ENCODE measurements at places on chromosomes 3 and 15.

- DNase-seq = no peak
Measured at GRCh38 chr15:69021895-69022294, 7.4 kb downstream of the NOX5 start.

GRCh38 chr3:45092132-45093031 lies 53.8 kb downstream of the CDCP1 start:
- no peak for DNase-seq

- DNase-seq = no peak
Measured at GRCh38 chr15:99132634-99133287, 27.9 kb downstream of the SYNM start.

DNA sequence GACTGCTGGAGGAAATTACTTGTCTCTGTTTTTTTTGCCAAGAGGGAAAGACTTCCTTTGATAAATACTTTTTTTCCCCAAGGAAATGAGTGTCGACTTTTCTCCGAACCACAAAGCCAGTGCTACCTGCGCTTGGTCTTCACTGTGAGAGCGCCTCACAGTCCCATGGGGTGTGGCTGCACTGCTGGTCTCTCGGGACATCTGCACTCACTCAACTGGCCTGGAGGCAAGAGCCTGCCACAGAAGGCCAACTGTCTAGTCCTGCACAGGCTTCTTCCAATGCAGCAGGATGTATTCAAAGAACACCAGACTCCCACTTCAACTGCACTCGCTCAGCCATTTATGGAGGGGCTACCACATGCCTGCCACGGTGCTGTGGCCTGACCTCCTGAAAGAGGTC lies 40.6 kb upstream of the CGNL1 start:
- DNase-seq = no peak

GRCh38 chr3:120693439-120694171 lies 11.6 kb upstream of the HGD start:
- no peak for DNase-seq

- DNase-seq = no peak
Measured at GRCh38 chr3:47054412-47054811, 74.9 kb downstream of the NBEAL2 start.

DNA sequence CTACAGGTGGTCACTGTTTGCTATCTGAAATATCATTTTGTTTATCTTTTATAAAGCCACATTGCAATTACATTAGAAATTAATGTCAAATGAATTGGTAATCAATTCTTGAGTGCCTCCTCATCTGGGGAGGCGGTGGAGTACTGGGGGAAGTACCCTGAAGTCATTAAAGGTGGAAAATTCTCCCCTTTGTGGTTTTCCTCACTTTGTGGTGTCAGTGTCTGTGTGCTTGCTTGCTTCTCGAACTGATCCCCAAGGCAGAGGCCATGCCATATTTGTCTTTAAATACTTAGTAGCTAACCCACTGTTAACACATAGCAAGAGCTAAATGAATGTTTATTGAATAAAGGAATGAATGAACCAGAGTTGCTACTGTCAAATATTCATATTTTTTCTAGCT lies 40.5 kb upstream of the CCK start:
- no peak for DNase-seq

DNA sequence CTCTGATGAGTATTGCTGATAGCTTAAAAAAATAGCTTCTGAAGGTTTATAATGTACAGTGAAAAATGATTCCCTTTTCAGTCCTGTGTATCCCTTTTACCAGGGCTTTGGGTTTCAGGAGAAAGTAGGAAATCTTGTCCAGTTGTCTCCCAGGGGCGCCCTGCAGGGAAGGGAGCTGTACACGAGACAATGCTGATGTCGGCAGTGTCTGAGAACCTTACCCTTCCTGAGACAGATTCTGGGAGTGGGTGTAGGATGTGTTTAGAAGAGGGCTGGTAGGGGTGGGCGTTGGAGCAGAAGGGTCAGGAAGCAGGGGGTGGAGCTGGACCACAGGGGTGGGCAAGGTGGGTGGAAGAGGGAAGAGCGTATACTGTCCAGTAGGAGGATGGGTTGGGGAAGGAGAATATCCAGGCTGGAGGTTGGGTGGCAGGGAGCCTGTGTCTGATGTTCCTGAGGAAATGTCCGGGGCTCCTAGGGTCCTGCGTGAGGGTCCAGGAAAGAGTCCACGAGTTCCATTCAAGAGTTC lies 5.6 kb downstream of the THPO start:
- DNase-seq = no peak

DNA sequence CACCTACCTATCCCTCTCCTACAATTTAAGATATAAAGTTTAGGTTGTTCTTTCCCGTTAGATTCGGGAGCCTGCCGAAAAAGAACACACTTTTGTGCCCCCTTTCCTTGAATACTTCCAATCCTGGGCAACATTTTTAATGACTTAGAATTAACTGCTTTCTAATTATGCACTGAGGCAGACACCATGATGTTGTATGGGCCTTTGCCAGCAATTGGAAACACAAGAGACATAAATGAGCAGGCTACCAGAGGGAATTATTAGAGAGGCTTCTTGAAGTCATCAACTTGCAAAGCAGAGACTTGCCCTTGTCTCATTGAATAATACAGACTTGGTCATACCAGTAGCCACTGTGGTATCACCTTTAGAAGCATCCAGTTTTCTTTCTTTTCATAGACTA lies 96.8 kb downstream of the CDIN1 start:
- no peak for DNase-seq

- DNase-seq = no peak
Measured at GRCh38 chr15:84741121-84741520, 7.3 kb upstream of the ZNF592 start.

DNA sequence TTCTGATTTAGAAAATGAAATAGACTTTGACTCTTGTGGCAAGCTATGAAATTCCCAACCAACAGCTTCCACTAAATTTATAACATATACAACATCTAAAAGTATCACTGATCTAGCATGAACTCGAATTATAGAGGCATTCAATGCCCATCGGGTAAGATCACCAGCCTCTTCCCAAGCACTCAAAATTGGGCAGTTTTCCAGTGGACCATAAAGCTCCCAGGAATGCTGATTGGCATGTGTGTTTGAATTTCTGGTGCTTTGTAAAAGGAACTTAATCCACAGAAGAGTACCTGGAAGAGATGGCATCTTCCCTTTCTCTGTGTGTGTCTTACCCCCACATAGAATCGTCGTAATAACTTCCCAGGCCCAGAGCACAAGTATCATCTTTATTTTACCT lies 10.0 kb downstream of the LRTM1 start:
- DNase-seq = no peak

DNA sequence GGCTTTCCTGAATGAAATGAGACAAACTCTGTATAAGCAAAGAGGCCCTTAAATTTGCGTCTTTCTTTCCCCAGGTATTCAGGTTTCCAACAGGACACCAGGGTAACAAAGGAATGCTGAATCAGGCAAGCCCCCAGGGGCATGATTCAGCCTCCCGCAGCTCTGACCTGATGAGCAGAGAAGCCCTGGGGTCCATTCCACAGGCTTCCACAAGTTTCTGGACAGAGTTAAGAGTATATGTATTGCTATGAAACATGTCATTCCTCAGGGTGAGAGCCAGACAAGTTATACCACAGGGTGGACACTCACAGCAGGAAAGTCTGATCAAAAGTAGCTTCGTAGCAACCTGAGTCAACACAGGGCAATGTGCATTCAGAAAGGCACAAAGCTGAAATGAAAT lies 68.1 kb upstream of the CTNNB1 start:
- no peak for DNase-seq

- no peak for DNase-seq
Measured at GRCh38 chr3:193782276-193782647, 189.3 kb downstream of the OPA1 start.

DNA sequence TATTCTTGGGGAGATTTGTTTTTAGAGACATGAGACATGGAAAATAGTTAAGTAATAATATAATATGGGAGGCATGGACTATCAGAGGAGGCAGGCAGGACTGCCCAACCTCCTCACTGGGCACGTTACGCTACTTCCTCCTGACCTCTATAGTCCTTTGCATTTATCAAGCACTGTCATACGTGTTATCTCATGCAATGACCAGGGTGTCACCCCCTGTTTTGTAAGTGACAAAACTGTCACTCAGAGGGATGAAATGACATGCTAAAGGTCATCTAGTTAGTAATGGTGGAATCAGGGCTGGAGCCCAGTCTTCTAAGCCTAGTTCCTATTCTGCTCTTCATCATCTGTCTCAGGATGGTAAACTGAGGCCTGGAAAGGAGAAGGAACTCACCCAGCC lies 66.7 kb downstream of the ST6GAL1 start:
- no peak for DNase-seq

DNA sequence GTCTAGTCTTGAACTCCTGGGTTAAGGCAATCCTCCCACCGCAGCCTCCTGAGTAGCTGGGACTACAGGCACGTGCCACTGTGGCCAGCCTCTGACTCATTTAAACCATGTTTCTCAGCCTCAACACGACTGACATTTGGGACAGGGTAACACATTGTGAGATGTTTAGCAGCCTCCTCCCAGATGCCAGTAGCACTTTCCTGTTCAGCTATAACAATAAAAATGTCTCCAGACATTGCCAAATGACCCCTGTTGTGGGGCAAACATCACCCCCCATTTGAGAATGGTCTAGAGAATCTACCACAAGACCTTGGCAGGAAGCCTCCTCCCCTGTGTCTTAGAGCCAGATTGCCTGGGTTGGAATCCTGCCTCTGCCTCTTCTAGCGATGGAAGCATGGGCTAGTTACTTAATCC lies 8.4 kb downstream of the TMEM40 start:
- no peak for DNase-seq

DNA sequence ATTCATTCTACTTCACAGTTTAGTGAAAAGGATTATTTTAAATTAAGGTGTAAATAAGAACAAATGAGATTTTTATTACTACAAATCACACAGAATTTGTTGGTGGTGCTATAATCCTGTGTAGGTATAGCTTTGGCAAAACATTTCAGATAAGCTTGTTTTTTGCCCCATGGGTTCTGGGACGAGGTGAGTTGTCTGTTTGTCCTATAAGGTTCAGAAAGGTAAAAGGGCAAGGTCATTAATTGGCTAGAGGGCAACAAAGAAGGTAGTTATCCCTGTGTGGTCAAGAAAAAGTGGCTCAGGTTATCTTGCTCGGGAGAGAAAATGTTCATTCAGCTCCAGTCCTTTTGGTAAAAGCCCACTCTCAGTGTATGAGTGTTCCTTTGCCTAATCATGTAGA lies 23.2 kb downstream of the AGTR1 start:
- no peak for DNase-seq

GRCh38 chr3:148914936-148915690 lies 50.0 kb downstream of the CPA3 start:
- DNase-seq = no peak

GRCh38 chr3:23859012-23859743 lies 53.4 kb downstream of the UBE2E1 start:
- no peak for DNase-seq

GRCh38 chr3:14862661-14863230 lies 44.0 kb downstream of the FGD5 start:
- DNase-seq = no peak

- DNase-seq = no peak
Measured at GRCh38 chr3:12345584-12346494, 57.0 kb downstream of the PPARG start.

DNA sequence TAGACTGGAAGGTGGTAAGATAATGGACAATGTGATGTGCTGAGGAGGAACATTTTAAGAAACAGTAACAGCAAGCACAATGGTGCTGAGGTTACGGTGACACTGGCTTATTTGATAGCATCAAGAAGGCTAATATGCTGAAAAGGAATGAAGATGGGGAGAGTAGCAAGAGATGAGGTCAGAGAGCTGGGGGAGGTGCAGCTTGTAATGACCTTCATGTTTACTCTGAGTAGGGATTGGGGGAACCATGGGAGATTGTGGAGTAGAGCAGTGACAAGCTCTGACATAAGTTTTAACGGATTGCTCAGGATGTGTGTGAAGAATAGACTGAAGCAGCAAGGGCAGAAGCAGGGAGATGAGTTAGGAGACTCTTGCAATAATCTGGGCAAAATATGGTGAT lies 56.7 kb downstream of the DGKG start:
- DNase-seq = no peak

- DNase-seq = no peak
Measured at GRCh38 chr3:86930181-86930580, 60.8 kb downstream of the VGLL3 start.

- DNase-seq = no peak
Measured at GRCh38 chr3:138862924-138863775, 28.4 kb upstream of the PIK3CB start.

DNA sequence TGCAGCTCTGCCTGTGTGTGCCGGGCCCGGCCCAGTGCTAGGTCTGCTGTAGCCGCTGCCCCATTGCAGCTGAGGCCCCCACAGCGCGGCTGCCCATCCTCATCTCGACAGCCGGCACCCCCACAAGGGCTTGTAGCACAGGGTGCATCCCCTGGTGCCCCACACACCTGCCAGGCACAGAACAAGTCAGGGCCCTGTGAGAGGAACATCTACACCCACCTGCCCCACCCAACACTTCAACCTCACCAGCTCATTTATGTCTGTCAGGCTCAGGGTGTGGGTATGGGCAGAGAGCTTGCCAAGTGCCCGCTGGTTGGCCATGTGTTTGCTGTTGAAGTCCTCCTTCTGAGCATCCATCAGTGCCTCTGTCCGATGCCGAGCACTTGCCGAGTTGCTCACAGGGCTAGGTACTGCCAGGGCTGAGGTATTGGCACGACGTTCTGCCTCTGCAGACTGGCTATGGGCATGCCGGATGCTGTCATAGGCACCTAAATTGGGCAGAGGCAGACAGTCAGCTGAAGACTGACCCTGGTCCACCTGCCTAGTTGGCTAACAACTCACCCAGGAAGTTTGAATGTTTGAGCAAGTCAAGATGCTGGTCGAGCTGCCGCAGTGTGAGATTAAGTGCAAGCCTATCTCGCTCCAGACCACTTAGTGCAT lies 2.4 kb upstream of the USP19 start:
- DNase-seq = no peak

DNA sequence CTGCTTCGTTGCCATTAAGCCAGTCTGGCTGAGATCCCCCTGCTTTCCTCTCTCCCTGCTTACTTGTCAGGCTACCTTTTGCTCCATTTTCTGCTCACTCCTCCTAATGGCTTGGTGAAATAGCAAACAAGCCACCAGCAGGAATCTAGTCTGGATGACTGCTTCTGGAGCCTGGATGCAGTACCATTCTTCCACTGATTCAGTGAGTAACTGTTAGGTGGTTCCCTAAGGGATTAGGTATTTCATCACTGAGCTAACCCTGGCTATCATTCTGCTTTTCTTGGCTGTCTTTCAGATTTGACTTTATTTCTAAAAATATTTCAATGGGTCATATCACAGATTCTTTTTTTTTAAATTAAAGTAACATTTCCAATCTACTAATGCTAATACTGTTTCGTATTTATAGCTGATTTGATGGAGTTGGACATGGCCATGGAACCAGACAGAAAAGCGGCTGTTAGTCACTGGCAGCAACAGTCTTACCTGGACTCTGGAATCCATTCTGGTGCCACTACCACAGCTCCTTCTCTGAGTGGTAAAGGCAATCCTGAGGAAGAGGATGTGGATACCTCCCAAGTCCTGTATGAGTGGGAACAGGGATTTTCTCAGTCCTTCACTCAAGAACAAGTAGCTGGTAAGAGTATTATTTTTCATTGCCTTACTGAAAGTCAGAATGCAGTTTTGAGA lies 25.0 kb downstream of the CTNNB1 start:
- no peak for DNase-seq

GRCh38 chr3:17544632-17545031 lies 197.8 kb downstream of the TBC1D5 start:
- DNase-seq = no peak
